ENCODE measurements at places on chromosomes 7 and 10.

- DNase-seq: peak; percentile 38
Measured at GRCh38 chr10:24469993-24470392, 253.7 kb downstream of the ARHGAP21 start.

- no peak for DNase-seq
Measured at GRCh38 chr7:18913106-18913505, 204.3 kb downstream of the TWIST1 start.

- DNase-seq: no peak
Measured at GRCh38 chr10:133372507-133372906, 647 bp downstream of the ECHS1 start.

DNA sequence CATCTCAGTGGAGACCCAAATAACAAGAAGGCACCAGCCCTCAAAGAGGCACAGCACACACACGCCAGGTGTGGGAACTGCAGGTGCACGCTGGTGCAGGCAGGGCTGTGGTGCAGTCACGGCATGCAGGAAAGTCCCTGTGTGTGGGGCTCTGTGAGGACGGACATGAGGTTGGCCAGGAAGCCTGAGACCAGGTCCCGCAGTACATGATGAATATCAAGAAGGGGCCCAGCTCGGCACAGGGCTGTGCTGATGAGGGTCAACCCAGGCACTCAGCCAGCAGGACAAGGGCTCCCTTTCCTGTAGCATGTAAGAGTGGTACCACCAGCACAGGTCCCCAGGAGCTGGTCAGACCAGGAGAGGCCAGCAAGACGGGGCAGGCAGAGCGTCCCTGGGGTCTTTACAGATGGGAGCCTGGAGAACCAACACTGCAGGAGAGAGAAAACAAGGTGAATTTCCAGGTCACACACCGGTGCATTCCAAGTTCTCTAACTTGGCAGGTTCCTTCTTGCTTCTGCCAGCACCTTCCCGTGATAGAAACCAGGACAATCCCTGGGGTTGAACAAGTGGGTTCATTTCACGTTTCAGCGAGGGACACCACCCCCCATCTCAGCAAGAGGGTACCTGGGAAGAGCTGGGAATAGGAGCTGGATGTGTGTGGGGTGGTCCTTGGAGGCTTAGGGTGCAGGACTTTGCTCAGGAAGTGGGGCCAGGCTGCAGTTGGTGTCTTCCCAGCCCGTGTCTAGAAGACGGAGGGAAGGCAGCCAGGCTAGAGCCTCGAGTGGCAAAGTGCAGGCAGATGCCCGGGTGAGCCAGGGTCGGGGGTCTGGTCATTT, 244.8 kb upstream of the TCERG1L start:
- peak; percentile 42 for DNase-seq

GRCh38 chr7:149409895-149410294, 51.0 kb downstream of the ZNF777 start:
- DNase-seq: no peak

- DNase-seq: peak; percentile 75
Measured at GRCh38 chr10:119209035-119209735, 1.8 kb downstream of the GRK5 start.

GRCh38 chr10:121658611-121659010, 60.4 kb upstream of the FGFR2 start:
- no peak for DNase-seq

DNA sequence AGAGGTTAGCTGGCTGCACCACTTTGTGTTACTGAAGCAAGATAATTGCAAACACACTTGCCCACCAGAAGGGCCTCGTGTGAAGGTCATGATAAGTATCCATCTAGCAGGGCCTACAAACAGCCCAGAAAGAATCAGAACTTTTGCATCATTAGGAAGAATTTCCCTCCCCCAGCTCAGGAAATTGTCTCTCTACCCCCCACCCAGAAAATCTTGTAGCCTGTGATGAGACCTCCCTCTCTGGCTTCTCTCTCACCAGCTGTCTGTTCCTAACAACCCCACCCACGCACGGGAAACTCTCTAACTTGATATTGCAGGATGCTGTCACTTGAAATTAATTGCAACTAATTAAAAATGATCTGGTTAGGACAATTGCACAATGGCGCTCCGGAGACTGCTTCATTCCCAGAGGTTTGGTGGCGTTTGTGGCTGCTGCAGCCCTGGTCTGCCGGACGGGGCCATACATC, 34.5 kb downstream of the ZNF503 start:
- DNase-seq: no peak

DNA sequence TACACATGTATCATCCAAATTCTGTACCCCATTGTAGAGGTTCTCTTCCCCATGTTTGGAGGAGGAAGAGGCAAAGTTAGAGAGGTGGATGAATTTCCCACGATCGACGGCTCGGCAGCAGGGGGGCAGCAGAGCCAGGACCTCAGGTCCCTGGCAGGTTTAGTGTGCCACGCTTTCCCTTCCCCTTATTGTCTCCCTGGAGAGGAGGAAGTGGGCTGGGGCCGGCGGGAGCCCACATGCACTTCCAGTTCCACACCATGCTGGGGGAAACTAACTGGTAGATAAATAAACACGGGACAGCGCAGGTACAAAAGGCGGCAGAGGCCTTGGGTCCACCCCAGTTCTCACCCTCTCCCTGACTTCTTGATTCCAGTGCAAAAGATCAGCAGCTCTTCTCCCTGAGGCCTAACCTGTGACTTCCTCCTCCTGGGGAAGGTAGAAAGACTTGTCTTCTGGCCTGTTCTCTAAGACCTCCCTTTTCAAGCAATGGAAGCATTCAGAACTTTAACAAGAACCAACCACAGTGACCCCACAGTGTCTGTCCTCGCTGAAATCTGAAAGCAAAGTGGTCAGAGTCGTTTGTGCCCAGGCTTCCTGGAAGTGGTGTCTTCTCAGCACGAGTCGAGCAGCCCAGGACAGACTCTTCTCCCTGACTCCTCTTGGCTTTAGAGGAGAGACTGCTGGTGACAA, 30.5 kb upstream of the SRGN start:
- no peak for DNase-seq

DNA sequence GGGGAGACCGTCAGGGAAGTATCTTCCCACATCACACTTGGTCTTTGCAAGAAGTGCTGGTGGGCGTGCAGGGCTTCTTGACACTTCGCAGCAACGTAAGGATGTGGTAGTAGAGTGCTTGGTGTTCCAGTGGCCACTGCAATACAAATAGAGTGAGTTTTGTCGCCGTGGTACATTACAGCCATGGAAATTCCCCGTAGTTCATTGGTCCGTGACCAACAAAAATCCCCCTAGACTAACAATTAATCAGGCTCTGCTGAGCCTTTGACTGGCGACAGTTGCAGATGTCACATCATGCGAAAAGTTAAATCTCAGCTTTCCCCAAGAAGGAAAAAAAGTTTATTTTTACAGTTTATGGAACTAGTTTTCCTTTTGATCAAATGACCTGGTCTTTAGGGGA, 134.7 kb downstream of the MGMT start:
- no peak for DNase-seq

DNA sequence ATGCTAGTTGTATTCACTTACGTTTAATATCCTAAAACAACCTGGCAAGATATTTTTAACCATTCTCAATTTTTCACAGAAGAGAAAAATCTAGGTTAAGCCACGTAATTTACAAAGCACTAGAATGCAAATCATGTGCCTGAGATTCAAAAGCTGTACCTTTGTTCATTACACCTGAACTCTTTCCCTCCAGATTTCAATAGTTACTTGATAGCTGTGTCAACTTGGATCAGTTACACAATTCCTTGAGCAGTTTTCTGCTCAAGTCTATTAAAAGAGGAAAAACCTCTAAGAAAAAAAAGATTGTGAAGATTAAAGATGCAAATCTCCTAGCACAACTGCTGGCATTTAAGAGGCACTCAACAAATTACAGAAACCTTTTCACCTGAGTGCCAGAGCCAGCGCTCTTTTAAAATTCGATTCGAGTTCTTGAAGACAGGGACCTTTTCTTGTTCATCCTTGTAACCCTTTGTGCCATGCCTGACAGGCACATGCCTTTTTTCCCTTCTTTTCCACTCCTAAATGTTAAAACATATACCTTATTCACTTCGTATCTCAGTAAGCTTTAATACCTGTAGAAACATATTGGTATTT, 886 bp downstream of the NSUN6 start:
- no peak for DNase-seq

- DNase-seq: no peak
Measured at GRCh38 chr7:1920266-1920681, 250.2 kb downstream of the ELFN1 start.

GRCh38 chr7:90192876-90193750, 18.4 kb upstream of the STEAP2 start:
- DNase-seq: no peak

- DNase-seq: no peak
Measured at GRCh38 chr7:144659211-144659610, 176.6 kb downstream of the TPK1 start.

DNA sequence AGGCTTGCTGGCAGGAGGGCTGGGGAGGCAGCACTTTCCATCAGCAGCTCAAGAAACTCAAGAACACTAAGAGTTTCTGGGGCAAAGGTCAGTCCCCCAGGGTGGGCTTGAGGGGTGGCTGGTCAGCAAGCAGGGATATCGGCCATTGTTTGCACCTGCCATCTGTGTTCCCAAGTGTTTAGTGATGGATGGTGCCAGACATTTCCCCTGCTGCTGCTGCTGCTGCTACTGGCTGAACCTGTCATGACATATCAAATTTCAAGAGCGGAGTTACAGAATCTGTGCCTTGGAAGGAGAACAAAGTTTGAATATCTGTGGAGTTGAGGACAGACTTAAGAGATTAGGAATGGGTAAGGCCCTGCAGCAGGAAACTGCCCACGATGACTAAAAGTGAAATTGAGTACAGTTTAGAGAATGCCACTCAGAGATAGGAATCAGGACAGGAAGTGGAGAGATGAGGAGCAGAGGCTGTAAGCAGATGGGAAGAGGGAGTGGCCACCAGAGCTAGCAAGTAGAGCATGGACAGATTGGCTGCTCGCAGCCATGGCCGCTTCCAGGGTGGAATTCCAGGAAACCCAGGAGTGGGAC, 39.2 kb upstream of the PPP1R3C start:
- peak; percentile 84 for DNase-seq

DNA sequence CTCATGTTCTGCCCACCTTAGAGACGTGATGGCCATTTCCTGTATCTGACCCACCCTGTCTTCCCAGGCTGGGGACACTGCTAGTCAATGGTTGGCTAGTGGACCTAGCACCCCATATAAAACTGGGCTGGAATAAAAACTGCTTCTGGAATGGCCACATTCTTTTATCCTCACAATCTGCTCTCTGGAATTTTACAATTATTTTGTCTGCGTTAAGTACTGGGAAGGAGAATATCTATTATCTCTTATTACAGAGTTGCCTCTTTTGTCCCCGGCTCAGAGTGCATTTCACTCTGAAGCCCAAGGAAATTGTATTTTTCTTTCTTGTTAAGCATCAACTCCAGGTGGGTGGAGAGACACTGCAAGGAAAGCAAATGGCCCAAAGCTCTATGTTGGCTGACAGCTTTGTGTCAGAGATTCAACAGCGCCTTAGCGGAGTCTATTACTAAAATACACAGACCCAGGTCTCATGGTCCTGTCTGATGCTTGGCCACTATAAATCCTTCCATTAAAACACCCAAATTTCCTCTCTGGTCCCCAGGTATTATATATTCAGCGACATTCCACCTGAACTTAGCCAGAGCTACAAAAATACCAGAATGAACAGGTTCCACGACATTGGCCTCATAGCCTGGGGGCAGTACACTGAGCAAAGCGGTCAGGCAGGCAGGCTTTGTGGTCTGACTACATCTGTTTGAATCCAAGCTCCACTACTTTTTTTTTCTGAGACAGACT, 121.7 kb downstream of the PRPF18 start:
- peak; percentile 97 for DNase-seq

DNA sequence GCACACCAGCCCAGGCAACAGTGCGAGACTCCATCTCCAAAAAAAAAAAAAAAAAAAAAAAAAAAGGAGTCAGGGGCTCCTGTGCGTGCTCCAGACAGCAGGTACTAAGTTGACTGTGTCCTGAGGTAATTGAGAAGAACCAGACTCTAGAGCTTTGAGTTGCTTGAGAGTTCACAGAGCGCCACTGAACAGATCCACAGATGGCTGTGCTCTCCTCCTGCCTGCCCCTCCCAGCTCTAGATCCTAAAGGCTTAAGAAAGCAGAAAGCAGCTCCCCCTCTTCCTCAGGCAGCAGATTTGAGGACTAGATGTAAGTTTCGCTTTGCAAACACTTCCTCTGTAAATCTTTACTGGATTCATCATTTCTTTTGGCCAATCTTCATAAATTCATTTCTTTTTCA, 38.7 kb downstream of the SHH start:
- no peak for DNase-seq

GRCh38 chr7:141563956-141564623, 12.9 kb downstream of the AGK start:
- no peak for DNase-seq

DNA sequence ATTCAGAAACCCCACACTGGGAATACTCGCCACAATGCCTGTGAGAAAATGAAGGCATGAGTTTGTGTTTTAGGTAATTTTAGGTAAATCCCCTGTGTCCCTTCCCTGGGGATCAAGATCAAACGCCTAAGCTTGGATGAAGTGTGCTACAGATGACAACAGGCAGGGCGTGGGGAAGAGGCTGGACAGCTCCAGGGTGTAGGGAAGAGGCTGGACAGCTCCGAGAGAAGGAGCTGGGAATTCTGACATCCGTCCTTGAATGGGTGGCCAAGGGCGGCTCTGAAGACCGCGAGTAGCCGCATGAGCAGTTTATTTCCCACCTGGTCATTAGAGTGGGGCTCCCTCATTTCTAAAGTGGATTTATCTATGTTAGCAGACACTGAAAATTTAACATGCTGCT, 109.7 kb downstream of the RAMP3 start:
- no peak for DNase-seq

DNA sequence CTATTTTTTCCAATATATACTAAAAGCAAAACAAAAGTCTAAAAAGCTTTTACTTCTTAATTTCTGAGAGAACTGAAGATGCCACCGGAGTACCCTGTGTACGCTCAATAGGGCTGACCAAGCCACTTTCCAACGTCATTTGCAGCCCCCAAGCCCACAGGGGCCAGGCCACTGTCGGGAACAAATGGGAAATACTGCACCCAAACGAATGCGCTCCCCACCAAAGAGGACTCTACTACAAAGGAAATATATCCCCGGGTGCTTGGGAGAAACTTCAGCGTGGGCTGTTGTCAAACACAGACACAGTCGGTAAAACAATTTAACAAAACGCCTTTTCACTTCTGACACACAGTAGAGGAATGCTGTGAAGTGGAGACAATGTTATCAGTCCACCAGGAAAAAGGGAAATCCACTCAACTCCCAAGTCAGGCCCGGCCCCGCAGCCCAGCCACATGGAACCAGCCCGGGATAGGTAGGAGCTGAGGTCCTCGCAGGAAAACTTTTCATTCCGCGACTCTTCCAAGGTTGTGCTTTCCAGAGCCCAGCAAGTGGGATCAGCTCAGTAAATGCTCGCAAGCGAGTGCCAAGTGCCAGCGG, 1.4 kb downstream of the PARD3 start:
- no peak for DNase-seq

Data from islet precursor cell (in vitro differentiated cells).